ENCODE measurements at places on chromosomes 6 and 20.

- DNase-seq = no peak
These were observed 17.1 kb downstream of the IFNGR1 start for GRCh38 chr6:137202078-137202477.

GRCh38 chr6:133214267-133214666 is 26.9 kb upstream of the EYA4 start:
- DNase-seq = no peak

DNA sequence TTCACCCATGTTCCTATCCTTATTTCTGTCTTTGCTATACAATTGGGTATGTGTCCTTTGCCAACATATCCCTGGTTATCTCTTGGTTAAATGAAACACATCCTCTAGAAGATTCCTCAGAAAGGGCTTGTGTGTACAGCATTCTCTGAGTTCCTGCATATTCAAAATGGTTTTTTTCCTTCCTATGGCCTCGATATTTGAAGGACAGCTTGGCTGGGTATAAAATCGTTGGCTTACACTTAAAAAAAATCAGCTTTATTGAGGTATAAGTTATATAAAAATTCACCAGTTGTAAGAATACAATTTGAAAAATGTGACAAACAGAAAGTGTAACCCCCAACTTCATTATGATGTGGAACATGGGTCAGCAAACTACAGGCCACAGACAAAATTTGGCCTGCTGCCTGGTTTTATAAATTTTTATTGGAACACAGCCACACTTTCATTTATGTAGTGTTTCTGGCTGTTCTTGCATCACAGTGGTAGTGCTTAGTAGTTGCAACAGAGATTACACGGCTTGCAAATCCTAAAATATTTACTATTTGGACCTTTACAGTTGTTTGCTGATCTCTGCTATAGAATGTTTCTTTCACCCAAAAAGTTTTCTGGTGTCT is 16.7 kb downstream of the PCMT1 start:
- DNase-seq = no peak

DNA sequence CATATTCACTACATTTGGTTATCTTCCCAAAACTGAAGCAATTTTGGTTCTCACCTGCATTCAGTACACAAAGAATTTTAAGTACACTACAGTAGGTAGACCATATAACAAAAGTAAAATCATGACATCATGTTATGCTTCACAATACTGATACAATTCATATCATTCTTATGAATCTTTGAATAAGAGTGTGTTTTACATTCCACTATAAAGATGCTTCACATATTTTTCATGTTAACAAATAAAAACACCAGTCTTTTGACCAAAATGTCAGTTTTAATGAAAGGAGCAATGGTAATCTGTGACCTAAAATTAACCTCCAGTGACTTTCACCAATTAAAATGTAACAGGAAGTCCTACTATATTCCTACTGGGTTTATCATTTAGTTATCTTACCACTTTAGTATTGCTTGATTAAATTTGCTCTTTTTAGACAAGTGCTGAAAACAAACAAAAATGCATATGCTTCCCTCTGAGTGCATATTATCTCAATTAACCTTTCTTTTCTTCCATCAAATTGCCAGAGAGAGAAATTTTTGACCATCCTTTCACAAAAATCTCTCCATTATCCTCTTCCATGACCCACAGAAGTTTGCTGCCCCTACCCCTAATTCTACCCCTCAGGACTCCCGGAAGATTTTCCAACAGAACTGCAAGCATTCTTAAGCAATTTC is 49.3 kb downstream of the PHIP start:
- no peak for DNase-seq

GRCh38 chr6:9978480-9978879 is 436.4 kb downstream of the TFAP2A start:
- no peak for DNase-seq

DNA sequence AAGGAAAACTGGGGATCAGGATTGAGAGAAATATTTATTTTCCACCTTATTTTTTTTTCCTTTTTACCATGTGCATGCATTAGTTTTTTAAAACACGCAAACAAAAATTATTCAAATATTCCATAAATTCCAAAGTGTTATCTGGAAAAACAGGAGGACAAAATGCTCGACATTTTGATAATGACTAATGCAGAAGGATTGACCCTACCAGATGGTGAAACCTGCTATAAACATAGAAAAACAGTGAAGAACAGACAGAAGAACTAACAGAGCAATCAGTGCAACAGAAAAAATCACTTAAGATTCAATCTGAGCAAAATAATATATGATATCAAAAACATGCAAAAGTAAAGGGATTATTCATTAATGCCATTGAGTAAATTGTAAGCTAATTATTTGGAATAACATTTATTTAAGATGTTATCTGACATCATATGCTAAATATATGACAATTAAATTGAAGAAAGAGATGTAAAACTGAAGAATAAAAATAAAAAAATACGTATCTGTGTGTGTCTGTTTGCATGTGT is 218.4 kb downstream of the LMBRD1 start:
- no peak for DNase-seq

DNA sequence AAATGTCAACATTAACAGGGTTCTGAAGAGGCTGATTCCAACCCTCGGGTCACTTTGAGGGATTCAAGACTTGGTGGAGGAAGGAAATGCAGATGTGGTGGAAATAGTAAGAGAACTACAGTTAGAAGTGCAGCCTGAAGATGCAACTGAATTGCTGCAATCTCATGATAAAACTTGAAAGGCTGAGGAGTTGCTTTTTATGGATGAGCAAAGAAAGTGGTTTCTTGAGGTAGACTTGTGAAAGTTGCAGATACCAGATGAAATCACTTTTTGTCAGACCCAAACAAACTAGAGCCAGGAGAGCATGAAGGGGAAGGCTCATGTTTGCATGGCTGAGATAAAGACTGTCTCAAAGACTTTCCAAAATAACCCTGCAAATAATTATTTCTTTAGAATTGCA is 16.2 kb downstream of the ANKRD6 start:
- no peak for DNase-seq

- no peak for DNase-seq
These were observed 17.1 kb downstream of the TCF21 start for GRCh38 chr6:133906050-133906449.

DNA sequence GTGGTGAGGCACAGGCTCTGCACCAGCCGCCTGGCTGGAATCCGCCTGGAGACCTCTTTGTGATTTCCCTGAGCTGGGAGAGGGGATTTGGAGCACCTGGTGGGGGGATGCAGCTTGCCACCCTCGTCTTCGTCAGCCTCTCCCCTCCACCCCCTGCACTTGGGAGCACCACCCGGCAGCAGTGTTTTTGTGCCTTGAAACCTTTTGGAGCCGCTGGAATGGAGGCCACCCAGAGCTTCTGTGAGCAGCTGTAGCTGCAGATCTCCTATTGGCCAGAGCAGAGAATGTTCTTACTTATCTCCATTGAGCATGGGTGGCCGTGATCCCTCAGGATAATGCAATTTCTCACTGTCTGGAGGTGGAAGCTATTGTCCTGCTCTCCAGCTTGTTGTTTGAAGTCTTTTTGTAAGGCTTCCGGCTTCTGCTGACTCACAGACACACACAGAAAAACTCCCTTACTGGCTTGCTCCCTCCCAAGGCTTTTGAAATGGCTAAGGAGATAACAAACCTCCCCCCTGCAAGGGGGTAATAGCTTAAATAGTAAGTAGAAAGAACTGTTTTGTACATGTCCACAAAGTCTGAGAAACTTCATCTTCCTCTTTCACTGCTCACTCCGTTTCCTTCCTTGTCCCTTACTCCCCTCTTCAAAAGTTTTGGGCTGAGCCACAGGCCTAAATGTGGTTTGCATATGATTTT is 271.2 kb downstream of the PRL start:
- DNase-seq = no peak

DNA sequence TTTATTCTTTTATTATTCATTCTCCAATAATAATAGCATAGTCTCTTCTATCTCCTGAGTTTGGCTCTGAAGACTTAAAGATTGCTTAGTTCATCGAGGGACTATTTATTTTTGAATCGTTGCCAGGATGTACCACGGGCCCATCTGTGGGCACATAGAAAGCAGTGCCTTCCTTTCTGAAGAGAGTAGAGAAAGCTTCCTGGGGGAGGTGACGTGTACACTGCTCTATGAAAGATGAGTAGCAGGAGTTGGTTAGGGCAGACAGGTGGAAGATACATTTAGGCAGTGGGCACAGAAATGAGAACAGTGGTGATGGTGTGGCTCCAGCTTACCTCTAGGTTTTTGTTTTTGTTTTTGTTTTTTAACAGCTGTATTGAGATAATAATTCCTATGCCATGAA is 98.4 kb downstream of the CDKAL1 start:
- no peak for DNase-seq

- DNase-seq = no peak
These were observed 11.2 kb upstream of the GRM1 start for GRCh38 chr6:146017672-146018071.

GRCh38 chr6:91486200-91486599 is 899.3 kb upstream of the MAP3K7 start:
- DNase-seq = no peak
